Immature natural killer cell (primary cell): ENCODE measurements at places on chromosomes 6 and 20.

DNA sequence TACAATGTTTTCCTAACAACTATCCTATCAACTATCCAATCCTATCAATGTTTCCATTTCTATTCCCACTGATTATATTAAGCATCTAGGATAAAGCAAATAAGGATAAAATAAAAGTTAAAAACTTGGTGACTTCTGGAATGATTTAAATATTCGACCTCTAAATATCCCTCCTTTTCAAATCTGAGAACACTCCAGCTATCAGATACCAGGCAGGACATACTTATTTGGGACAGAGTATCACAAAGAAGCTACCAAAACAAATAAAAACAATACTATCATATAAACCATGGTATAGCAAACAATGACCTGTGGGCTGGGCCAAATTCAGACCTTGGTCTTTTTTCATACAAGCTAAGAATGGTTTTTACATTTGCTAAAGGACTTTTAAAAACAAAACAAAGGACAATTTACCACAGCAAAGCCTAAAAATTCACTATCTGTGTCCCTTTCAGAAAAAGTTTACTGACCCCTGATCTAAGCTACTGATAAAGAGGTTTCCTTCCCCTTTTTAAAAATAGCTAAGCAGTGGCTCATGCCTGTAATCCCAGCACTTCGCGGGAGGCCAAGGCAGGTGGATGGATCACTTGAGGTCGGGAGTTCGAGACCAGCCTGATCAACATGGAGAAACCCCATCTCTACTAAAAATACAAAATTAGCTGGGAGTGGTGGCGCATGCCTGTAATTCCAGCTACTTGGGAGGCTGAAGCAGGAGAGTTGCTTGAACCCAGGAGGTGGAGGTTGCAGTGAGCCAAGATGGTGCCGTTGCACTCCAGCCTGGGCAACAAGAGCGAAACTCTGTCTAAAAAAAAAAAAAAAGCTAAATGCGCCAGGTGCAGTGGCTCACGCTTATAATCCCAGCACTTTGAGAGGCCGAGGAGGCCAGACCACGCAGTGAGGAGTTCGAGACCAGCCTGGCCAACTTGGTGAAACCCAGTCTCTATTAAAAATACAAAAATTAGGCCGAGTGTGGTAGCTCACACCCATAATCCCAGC lies 6.0 kb downstream of the NUP153 start:
- DNase-seq, result no peak
- peaks cover 88% of the 10 kb centered on the region for H3K4me1 ChIP-seq
- peak overlapping the region; percentile 29 for H3K4me3 ChIP-seq
- peak overlapping the region; percentile 86 for H3K27ac ChIP-seq
- no peaks in the 10 kb centered on the region for H3K36me3 ChIP-seq

- DNase-seq, result no peak
- H3K36me3 ChIP-seq, result no peaks in the 10 kb centered on the region
- H3K4me1 ChIP-seq, result no peaks in the 10 kb centered on the region
- H3K27ac ChIP-seq, result no peak overlapping the region
- peaks cover 2% of the 10 kb centered on the region for H3K27me3 ChIP-seq
Observed at GRCh38 chr6:154426997-154427396, 70.4 kb upstream of the IPCEF1 start.

- DNase-seq, result no peak
- no peaks in the 10 kb centered on the region for H3K36me3 ChIP-seq
- H3K4me3 ChIP-seq, result no peak overlapping the region
- no peak overlapping the region for H3K27ac ChIP-seq
- H3K4me1 ChIP-seq, result no peaks in the 10 kb centered on the region
- H3K27me3 ChIP-seq, result peaks cover 4% of the 10 kb centered on the region
Observed at GRCh38 chr20:21020659-21021471, 85.3 kb downstream of the LINC00237 start.

GRCh38 chr20:63774306-63774705 lies 34.7 kb downstream of the SLC2A4RG start:
- no peaks in the 10 kb centered on the region for H3K36me3 ChIP-seq
- H3K27me3 ChIP-seq, result no peaks in the 10 kb centered on the region
- H3K27ac ChIP-seq, result no peak overlapping the region
- no peak for DNase-seq
